ENCODE measurements at places on chromosomes 13 and 19.

- H3K36me3 ChIP-seq, result peaks cover 34% of the 10 kb centered on the region
- H3K27me3 ChIP-seq, result no peaks in the 10 kb centered on the region
- no peak for DNase-seq
- peaks cover 24% of the 10 kb centered on the region for H3K4me1 ChIP-seq
- H3K27ac ChIP-seq, result no peak overlapping the region
- H3K4me3 ChIP-seq, result no peak overlapping the region
These were observed 6.5 kb downstream of the UQCRFS1 start for GRCh38 chr19:29206453-29206852.

GRCh38 chr19:15404097-15404779 is 14.6 kb downstream of the AKAP8L start:
- peaks cover 80% of the 10 kb centered on the region for H3K4me1 ChIP-seq
- peaks cover 30% of the 10 kb centered on the region for H3K36me3 ChIP-seq
- H3K27me3 ChIP-seq, result no peaks in the 10 kb centered on the region
- H3K4me3 ChIP-seq, result peak overlapping the region; percentile 7

DNA sequence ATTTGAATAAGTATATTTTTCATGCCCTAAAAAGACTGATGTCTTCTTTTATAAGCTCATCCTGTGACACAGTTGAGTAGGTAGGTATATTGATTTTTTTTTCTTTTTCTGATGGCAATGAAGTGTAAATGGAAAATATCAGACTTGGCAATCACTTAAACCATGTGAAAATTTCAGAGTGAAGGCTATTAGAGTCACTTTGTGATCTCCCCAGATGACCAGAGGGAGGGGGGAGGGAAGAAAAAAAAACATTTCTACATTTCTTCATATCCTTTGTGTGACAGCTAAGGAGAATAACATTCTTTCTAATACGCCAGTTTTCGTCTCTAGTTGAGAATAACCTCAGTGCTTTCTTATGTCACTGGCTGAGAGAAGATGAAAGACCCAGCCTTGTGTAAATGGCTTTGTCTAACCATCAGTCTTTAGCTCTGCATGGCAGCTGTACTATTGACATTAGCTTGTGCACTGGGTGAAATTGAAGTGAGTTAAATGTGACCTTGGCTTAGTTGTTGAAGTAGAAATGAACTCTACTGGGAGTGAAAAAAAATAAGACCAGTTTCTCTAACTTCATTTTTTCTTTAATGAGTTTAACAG is 332.1 kb upstream of the DACH1 start:
- no peaks in the 10 kb centered on the region for H3K4me1 ChIP-seq
- no peak for DNase-seq
- H3K27ac ChIP-seq, result no peak overlapping the region
- H3K4me3 ChIP-seq, result no peak overlapping the region
- H3K27me3 ChIP-seq, result no peaks in the 10 kb centered on the region

GRCh38 chr13:47932950-47933923 is 67.8 kb downstream of the SUCLA2 start:
- H3K36me3 ChIP-seq, result no peaks in the 10 kb centered on the region
- H3K27me3 ChIP-seq, result no peaks in the 10 kb centered on the region
- H3K4me1 ChIP-seq, result no peaks in the 10 kb centered on the region
- no peak overlapping the region for H3K27ac ChIP-seq

DNA sequence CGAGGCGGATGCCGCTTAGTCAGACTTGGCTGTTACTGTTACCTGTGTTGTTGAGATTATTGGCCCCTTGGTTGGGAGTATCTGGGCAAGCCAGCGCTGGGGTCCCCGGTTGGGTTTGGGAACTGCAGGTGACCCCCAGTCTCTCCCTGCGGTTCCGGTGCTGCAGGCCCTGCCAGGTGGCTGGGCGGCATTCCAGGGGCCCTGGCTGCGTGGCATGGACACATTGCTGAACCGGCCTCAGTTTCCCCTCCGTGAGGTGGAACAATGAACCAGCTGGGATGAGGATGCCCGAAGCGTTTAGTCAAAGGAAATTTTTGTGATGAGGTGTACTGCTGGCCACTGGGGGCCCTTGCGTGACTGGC is 538 bp downstream of the B3GNT3 start:
- peak overlapping the region; percentile 70 for H3K27ac ChIP-seq
- no peak for DNase-seq
- no peaks in the 10 kb centered on the region for H3K36me3 ChIP-seq
- peak overlapping the region; percentile 20 for H3K4me3 ChIP-seq
- H3K4me1 ChIP-seq, result peaks cover 39% of the 10 kb centered on the region
- peaks cover 7% of the 10 kb centered on the region for H3K27me3 ChIP-seq

DNA sequence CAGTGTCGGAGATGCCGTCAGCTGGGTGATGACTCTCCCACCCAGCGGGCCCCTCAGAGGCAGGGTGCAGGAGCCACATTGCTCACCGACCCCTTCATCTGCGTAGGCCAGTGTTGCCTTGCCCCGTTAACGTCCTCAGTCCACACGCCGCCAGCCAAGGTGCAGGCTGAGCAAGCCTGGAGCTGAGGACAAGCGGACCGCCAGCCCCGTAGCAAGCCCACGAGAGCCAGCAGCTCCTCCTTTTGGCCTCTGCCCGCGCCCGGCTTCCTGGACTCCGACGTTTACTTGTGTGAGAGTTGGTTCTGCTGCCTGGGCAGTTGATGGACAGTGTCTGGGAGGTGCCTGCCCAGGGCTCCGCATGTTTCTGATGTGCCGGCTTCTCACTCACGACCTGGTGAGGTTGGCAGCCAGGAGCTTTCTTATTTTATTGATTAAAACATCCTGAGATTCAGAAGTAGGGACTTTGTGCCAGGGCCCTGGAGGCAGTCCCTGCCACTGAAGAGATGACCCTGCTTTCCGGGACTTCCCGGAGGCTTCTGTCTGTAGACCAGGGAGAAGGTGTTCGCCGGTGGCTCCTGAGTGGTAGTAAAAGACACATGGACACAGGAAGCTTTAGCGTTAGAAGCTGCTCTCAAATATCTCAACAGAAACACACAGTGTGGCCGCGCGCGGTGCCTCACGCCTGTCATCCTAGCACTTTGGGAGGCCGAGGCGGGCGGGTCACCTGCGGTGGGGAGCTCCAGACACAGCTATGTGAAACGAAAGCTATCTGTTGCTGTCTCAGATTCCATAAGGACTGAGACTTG is 5.8 kb downstream of the DAZAP1 start:
- H3K27ac ChIP-seq, result peak overlapping the region; percentile 40
- no peak for DNase-seq
- H3K4me1 ChIP-seq, result peaks cover 82% of the 10 kb centered on the region
- H3K27me3 ChIP-seq, result no peaks in the 10 kb centered on the region
- H3K36me3 ChIP-seq, result no peaks in the 10 kb centered on the region
- no peak overlapping the region for H3K4me3 ChIP-seq

- H3K27me3 ChIP-seq, result peaks cover 73% of the 10 kb centered on the region
- no peak overlapping the region for H3K4me3 ChIP-seq
- no peak for DNase-seq
- H3K27ac ChIP-seq, result no peak overlapping the region
- no peaks in the 10 kb centered on the region for H3K36me3 ChIP-seq
- H3K4me1 ChIP-seq, result no peaks in the 10 kb centered on the region
These were observed 84.1 kb downstream of the TNFSF11 start for GRCh38 chr13:42658019-42658418.

DNA sequence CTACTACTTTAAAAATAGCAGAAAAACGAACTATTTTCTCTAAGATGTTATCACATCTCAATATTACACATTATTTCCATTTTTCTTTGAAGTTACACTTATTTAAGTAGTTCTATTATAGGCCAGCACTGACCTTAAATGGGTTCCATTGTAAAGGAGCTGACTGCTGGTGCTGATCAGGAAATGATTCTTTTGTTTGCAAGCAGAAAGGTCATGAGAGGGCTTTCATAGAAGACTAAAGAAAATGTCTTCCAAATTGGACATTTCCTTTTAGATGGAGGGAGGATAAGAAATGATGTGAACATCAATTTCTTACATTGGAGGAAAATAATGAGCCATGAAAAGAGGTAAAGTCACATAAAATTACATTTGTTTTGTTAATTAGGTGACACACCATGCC is 96.2 kb downstream of the SUCLA2 start:
- H3K36me3 ChIP-seq, result no peaks in the 10 kb centered on the region
- H3K4me1 ChIP-seq, result no peaks in the 10 kb centered on the region
- H3K27me3 ChIP-seq, result no peaks in the 10 kb centered on the region
- DNase-seq, result no peak

GRCh38 chr13:28161370-28161769 is 23.0 kb downstream of the PAN3 start:
- no peaks in the 10 kb centered on the region for H3K36me3 ChIP-seq
- no peak overlapping the region for H3K4me3 ChIP-seq
- DNase-seq, result no peak
- no peak overlapping the region for H3K27ac ChIP-seq
- no peaks in the 10 kb centered on the region for H3K27me3 ChIP-seq

- H3K27me3 ChIP-seq, result no peaks in the 10 kb centered on the region
- no peaks in the 10 kb centered on the region for H3K4me1 ChIP-seq
- H3K36me3 ChIP-seq, result no peaks in the 10 kb centered on the region
- H3K4me3 ChIP-seq, result no peak overlapping the region
These were observed 575.1 kb downstream of the SLITRK5 start for GRCh38 chr13:88246239-88246638.

DNA sequence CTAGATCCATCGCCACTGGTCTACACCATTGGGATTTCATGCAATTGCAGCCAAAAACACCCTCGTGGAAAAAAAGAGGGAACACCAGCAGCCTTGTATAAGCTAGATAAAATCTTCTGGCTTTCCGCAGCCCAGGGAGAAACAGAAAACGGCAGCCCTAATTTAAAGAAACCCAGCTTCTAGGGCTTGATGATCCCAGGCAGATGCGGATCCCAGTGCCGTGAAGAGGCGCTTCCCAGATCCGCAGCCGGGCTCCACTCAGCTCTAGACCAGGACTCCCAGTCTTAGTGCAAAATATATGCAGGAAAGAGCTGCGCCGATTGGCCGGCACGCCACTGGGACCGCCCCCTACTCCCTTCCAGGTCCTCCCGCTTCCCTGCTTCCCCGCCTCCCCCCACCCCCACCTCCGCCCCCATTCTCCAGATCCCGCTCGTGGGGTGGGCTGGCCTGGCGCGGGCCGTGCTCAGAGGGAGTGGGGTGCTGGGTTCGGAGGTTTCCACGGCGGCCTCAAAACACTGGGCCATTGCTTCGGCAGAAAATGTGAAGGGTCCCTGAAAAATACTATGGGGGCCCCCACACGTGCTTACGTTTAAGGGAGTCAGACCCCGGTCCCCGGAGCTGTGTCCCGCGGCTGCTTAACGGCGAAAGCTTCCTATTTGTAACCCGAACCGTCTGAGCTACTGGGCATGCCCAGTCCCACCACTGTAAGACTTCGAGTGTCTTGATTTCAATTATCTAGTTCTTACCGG is 63.1 kb downstream of the SERP2 start:
- H3K4me1 ChIP-seq, result peaks cover 6% of the 10 kb centered on the region
- DNase-seq, result peak; percentile 19
- no peaks in the 10 kb centered on the region for H3K27me3 ChIP-seq

- DNase-seq, result no peak
- H3K4me1 ChIP-seq, result peaks cover 24% of the 10 kb centered on the region
- no peaks in the 10 kb centered on the region for H3K27me3 ChIP-seq
- H3K36me3 ChIP-seq, result no peaks in the 10 kb centered on the region
- H3K27ac ChIP-seq, result peak overlapping the region; percentile 93
- no peak overlapping the region for H3K4me3 ChIP-seq
These were observed 8.5 kb downstream of the SPACA6 start for GRCh38 chr19:51701468-51702100.

DNA sequence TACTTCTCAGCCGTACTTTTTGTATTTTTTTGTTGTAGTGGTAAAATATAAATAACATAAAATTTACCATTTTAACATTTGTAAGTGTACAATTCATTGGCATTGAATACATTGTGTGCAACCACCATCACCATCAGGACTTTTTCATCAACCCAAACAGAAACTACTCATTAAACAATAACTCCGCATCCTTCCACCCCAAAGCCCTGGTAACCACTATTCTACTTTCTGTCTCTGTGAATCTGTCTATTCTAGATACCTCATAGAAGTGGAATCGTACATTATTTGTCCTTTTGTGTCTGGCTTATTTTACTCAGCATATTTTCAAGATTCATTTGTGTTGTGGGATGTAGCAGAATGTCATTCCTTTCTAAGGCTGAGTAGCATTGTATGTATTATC is 38.5 kb downstream of the USPL1 start:
- H3K36me3 ChIP-seq, result peaks cover 88% of the 10 kb centered on the region
- H3K27ac ChIP-seq, result no peak overlapping the region
- peaks cover 13% of the 10 kb centered on the region for H3K4me1 ChIP-seq
- H3K27me3 ChIP-seq, result no peaks in the 10 kb centered on the region
- no peak overlapping the region for H3K4me3 ChIP-seq

GRCh38 chr13:85582890-85583289 is 216.3 kb downstream of the SLITRK6 start:
- DNase-seq, result no peak
- H3K4me1 ChIP-seq, result no peaks in the 10 kb centered on the region
- no peak overlapping the region for H3K27ac ChIP-seq

DNA sequence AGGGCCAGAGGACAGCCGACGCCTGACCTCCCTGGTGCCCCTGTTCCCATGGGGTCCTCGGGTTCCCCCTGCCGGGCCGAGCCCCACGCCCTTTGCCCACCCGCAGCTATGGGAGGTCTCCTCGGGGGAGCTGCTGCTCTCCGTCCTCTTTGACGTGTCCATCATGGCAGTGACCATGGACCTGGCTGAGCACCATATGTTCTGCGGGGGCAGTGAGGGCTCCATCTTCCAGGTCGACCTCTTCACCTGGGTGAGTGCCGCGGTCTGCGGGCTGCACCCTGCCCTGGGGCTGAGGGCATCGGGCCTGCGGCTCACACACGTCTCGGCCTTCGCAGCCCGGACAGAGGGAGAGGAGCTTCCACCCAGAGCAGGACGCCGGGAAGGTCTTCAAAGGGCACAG is 6.6 kb downstream of the WDR18 start:
- DNase-seq, result no peak
- no peaks in the 10 kb centered on the region for H3K27me3 ChIP-seq
- peaks cover 6% of the 10 kb centered on the region for H3K36me3 ChIP-seq
- H3K27ac ChIP-seq, result no peak overlapping the region

DNA sequence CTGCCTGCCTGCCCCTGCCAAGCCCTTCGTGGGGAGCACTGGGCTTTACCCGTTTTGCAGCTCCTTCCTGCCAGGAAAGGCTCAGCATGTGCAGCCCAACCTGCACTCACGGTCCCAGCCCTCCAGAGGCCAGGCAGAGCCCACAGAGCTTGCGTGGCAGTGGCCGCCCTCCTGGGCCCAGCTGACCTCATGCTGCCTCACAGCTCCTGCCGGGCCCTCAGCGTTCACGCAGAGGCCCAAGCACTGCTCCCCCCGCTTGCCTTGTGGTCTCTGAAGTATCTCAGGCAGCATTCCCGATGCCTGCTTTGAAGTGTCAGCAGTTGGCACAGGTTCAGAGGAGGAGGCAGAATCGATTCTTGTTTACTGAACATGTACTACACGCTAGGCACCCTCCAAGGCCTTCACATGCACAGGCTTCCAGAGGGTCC is 32.5 kb downstream of the CAPN12 start:
- H3K27ac ChIP-seq, result peak overlapping the region; percentile 82
- peaks cover 76% of the 10 kb centered on the region for H3K36me3 ChIP-seq
- peaks cover 33% of the 10 kb centered on the region for H3K4me1 ChIP-seq
- DNase-seq, result no peak

- no peak overlapping the region for H3K4me3 ChIP-seq
- no peaks in the 10 kb centered on the region for H3K4me1 ChIP-seq
- H3K36me3 ChIP-seq, result no peaks in the 10 kb centered on the region
- H3K27me3 ChIP-seq, result no peaks in the 10 kb centered on the region
- no peak for DNase-seq
- H3K27ac ChIP-seq, result no peak overlapping the region
These were observed 2650.8 kb downstream of the PCDH9 start for GRCh38 chr13:64579331-64579730.
